Mammary epithelial cell (primary cell): ENCODE measurements at places on chromosomes 11 and 22. TPM values are rescaled to one million over a fixed set of nuclear protein-coding genes. Genes with fewer than 3 reads are reported as not detected.

- DNase-seq, result no peak
These were observed 1.6 kb upstream of the SWAP70 start for GRCh38 chr11:9662273-9662672.

SERPINH1 gene
- 519 TPM for total RNA-seq

DNA sequence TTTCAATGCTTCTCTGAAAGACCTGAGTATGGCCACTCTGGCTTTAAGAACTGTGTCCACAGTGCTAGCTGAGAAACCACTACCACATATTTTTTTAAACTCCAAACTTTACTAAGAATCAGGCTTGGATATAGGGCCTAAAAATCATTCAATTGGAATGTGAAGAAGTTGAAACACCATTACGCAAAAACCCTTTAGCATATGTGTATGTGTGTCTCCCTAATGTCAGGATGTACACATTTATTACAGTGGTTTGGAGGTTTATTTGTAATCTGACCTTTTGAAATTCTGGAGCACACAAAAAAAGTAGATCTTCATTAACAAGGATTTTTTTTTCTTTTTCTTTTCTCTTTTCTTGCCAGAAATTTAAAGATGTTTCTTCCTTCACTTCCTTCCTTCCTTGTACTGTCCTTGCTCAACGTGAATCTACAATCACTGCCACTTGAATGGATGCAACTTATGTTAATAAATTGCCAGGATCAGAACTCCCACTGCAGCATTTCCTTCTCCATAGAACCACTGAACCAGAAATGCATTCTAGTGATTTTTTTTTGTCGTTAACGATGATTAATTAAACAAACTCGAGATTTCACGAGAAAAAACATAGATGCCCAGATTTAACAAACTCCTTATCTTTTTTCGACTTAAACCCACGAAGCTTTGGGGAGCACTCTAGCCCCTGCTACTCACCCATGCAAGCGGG lies 3.1 kb upstream of the ADM start:
- peak; percentile 61 for DNase-seq

PPFIBP2 gene
- total RNA-seq, result 8.3 TPM

DNA sequence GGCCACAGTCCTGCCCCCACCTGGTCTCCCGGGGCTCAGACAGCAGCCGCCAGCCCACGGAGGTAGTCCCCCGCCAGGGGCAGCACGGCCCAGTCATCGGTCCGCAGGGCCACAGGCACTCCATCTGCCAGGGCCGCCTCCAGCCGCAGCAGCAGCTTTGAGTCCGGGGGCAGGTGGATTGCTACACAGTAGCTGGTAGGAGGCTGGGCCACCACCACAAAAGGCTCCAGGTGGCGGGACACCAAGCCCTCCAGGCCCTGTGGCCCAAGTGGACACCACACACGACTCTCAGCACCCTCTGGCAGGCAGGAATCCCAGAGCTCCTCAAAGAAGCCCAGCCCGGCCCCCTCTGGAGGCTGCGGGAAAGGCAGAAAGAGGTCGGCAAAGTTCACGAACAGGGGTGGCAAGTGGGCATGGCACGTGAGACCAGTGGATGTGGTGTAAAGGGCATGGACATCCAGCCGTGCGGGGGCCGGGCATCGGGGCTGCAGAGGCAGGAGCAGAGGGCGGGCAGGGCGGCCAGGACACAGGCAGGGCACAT lies 2.9 kb downstream of the AP5B1 start:
- no peak for DNase-seq

GRCh38 chr11:2305140-2305778 lies 3.4 kb downstream of the TSPAN32 start:
- DNase-seq, result peak; percentile 36

BTBD18 gene
- not detected for total RNA-seq

- DNase-seq, result no peak
These were observed 1155.9 kb downstream of the TBC1D22A start for GRCh38 chr22:47918276-47918921.

DNA sequence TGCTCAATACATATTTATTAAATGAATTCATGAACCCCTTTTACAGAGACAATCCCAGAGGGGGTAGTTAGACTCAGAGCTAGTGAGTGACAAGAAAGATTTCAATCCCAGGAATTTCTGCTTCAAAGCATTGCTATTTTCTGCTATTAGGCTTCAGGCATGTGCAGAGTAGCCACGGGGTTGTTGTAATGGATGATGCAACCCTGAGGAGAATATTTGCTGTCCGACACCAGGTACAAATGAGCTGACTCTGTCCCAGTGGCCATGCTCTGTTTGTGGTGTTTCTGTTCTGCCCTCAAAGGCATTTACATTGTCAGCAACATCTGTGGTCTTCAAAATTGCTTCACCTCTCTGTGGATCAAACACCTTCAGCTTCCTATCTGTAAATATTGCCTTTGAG lies 102.6 kb downstream of the CSNK2A3 start:
- DNase-seq, result no peak

PKP3 gene
- total RNA-seq, result 240 and 274 TPM in 2 replicates

DNA sequence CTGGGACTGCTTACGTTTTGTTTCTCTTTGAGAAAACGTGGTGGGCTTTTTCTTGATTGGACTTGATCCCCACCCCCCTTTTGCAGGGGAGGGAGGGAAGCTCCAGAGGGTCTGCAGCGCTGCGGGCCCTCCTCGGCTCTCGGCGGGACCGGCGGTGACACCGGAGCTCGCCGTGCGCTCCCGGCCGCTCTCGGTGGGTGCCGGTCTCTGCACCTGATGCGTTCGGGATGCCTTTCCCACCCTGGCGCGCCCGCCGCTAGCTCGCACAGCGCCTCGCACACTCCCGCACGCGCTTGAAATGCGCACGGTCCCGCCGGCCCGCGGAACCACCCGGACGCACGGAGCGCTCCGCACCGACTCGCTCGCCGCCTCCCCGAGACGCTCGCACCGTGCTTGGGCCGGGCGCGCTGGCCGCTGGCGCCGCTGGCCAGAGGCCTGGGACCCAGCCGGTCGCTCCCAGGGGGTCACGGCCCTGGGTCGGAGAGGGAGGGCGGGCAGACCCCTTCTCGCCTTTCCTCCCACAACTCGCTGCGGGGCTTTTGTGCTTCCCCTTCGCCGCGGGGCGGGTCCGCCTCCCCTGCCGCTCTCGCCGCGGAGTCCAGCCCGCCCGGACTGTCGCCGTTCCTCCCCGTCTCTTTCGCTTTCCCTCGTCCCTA lies 1.0 kb downstream of the ZBTB16 start:
- DNase-seq, result peak; percentile 49

GRCh38 chr11:811446-812245 lies 1.9 kb downstream of the RPLP2 start:
- no peak for DNase-seq

MRTFA gene
- total RNA-seq, result 51.0 and 56.9 TPM in 2 replicates

DNA sequence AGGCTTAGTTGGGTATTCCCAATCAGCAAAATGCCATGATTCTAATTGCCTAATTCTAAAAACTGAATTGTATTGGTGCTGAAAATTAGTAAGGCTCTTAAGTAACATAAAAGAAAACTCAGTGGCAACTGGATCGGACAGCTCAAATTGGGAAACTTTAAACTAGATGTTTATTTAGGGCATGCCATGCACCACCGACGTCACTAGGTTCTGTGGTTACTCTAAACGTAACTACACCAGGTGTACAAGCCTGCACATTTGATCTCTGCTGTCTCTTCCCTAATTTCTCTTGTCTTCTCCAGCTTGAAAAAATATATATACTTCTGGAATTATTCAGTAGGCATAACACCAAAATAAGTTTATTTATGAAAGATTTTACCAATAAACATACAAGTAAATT lies 378.2 kb downstream of the DCDC1 start:
- no peak for DNase-seq

- no peak for DNase-seq
These were observed 7.8 kb downstream of the GGA1 start for GRCh38 chr22:37616201-37617083.

- DNase-seq, result no peak
These were observed 18.3 kb upstream of the SHISAL1 start for GRCh38 chr22:44330744-44331660.

DNA sequence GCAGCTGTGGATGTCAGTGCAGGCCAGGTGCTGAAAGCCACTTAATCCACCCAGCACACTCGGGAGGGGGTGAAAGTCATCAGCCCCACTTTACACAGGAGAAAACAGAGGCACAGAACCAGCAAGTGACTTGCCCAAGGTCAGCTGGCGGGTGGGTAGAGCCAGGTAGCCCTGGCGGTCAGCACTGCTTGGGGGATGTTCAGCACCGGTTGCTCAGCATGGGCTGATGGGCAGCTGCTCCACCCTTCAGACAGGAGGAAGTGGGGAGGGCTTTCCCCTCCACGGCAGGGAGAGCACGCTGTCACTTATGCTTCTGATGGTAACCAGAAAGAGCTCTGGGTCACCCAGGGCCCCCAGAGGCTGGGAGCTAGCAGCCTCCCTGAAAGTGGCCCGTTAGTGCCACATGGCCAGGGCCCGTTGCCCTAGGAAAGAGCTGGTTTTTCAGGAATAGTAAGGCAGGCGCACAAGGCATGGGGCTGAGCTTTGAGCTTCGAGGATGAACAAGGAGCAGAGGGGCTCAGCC lies 417.9 kb downstream of the CTTN start:
- DNase-seq, result no peak

GRCh38 chr11:126007238-126007637 lies 55.4 kb downstream of the CDON start:
- DNase-seq, result peak; percentile 55

SLC7A4 gene
- total RNA-seq, result 1.7 TPM

TRIM34 gene
- 1.5 and 2.4 TPM in 2 replicates for total RNA-seq

FAM227A gene
- 5.7 TPM for total RNA-seq

TMEM132A gene
- 69.6 and 114 TPM in 2 replicates for total RNA-seq

GRCh38 chr11:8959546-8960166 lies 4.6 kb downstream of the TMEM9B start:
- DNase-seq, result peak; percentile 68

RFPL3 gene
- total RNA-seq, result not detected in 2 replicates

- peak; percentile 5 for DNase-seq
These were observed 263.5 kb upstream of the CCDC179 start for GRCh38 chr11:23123753-23124152.

ZNF215 gene
- 8.0 TPM for total RNA-seq

GRCh38 chr11:100930185-100930778 lies 199.3 kb downstream of the PGR start:
- DNase-seq, result peak; percentile 50

DNA sequence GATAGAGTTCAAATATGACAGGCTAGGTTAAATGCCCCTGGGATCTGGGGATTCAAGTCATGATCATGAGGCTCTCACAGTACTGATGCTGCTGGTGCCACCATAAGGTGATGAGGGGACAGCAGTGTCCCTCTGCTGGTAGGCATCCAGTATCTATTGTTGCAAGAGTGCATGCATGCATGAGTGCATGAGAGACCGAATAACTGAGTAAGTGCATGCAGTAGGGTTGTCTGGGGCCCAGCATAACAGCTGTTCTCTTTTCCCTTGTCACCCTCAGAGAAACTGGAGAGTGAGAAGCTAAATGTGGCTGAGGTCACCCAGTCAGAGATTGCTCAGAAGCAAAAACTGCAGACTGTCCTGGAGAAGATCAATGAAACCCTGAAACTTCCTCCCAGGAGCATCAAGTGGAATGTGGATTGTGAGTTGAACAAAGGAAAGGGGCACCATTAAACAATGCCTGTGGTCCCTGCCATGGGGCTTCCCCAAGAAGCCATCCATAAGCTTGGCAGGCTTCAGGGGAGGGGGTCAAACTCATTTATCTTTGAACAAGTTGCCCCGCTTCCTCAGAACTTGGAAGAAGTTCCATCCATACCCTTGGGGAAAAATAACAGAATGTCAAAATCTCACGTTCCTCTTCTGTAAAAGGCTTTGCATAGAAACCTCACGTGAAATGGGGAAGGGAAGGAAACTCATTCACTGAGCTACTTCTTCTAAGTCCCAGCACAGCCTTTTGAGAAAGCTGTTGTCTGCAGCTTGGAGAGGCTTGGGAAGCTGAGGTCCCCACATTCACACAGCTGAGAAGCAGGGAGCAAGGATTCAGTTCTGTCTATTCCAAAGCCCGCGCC lies 119.0 kb downstream of the PARVA start:
- DNase-seq, result no peak

NXPE1 gene
- not detected for total RNA-seq

- DNase-seq, result no peak
These were observed 33.8 kb downstream of the TP53I11 start for GRCh38 chr11:44916801-44917385.

- no peak for DNase-seq
These were observed 2.6 kb upstream of the FAM180B start for GRCh38 chr11:47583844-47584243.

PYGM gene
- total RNA-seq, result 0.50 TPM

GRCh38 chr11:19253817-19254216 lies 13.1 kb upstream of the E2F8 start:
- no peak for DNase-seq

GRCh38 chr11:117903505-117904382 lies 25.5 kb downstream of the TMPRSS13 start:
- no peak for DNase-seq

FJX1 gene
- total RNA-seq, result 51.9 and 53.8 TPM in 2 replicates

GRCh38 chr22:36578619-36579018 lies 49.7 kb upstream of the EIF3D start:
- no peak for DNase-seq

DNA sequence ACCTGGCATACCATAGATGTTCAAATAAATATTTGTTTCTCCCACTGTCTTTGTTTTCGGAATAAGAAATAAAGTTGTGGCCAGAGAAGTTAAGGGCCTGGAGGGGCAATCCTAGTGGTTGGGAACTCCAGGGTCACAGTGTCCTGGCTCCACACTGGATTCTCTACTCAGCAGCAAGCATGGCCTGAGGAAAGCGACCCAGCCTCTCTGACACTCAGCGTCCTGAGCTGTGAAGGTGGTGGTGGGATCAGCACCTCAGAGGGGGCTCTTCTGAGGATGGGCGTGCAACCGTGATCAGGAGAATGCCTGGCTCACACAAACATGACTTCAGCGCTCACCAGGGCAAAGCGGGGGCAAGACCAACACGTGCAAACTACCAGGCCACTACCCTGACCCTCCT lies 59.9 kb downstream of the LARGE1 start:
- no peak for DNase-seq

DNA sequence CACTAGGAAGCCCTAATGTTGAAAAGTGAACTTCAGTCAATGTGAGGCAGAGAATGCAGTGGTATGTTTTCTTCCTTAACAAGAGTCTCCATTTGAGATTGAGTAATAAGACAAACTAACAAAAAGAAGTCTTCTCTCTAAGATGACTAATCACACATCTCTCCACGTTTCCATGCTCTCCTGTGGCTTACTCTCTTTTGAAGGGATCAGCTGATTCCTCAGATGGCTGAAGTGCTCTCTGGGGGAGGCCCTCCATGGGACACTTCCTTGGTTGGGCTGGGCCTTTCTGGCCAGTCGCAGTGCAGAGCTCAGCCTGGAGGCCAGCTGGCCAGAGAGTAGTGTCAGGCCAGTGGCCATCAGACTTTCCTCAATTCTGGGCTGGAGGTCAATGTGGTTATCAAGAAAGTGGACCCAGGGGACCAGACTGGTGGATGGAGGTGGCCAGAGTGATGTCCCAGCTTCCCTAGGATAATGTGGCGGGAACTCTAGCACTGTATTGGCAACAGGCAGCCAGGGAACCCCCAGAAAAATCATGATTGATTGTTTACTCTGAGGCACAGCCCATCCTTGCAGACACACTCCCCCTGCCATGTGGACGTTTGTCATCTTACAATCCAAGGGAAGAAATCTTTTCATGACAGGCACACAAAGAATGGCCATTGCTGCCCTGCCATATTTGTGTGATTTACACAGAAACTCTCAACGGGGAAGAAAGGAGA lies 14.5 kb downstream of the CSRP3 start:
- DNase-seq, result peak; percentile 26

DTX4 gene
- total RNA-seq, result 7.3 and 10.4 TPM in 2 replicates

LRRC56 gene
- total RNA-seq, result 1.2 and 1.4 TPM in 2 replicates
